ENCODE measurements at places on chromosomes 2 and 18.

GRCh38 chr2:11872247-11872947 lies 126.0 kb downstream of the LPIN1 start:
- peak; percentile 11 for DNase-seq

DNA sequence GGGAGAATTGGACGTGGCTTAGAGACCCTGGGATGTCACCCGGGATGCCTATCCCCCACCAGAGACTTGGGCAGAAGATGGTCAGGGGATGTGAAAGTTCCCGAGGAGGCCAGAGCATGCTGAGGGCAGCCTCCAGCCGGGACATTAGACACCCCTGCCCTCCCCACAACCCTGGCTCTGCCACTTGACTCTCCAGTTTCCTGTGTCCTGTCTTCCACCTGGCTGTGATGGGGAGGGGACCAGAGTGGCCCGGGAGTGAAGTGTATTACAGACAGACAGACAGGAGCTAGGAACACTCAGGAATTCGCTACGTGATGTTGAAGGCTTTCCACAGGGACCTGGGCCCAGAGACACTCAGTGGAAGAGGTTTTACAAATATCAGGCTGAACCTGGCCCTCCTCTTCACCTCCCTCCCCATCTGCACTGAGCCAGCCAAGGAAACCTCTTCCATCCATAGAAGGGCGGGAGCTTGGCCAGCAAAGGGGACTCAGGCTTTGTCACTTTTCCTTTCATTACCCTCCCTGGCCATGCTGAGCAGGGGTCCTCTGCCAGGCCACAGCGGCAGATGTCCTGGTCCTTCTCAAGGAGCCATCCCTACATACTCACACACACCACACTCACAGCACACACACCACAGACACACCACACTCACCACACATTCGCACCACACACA lies 60.7 kb downstream of the SDC1 start:
- DNase-seq, result no peak

DNA sequence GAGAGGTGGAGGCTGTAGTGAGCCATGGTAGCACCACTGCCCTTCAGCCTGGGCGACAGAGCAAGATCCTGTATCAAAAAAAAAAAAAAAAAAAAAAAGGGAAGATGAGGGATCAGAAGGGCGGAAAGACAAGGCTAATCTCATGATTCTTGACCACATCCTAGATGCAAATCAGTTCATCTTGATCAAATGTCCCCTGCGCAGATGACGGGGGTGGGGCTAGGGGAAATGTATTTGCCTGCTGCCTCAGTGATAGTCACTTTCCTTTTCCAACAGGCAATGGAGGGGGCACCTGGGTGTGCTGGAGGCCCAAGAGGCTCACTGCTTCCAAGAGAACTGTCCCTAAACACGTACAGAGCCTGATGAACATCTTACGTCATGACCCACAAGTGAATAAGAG lies 3.7 kb upstream of the EMILIN2 start:
- DNase-seq, result no peak

- no peak for DNase-seq
Measured at GRCh38 chr2:38123911-38124310, 48.0 kb upstream of the CYP1B1 start.

DNA sequence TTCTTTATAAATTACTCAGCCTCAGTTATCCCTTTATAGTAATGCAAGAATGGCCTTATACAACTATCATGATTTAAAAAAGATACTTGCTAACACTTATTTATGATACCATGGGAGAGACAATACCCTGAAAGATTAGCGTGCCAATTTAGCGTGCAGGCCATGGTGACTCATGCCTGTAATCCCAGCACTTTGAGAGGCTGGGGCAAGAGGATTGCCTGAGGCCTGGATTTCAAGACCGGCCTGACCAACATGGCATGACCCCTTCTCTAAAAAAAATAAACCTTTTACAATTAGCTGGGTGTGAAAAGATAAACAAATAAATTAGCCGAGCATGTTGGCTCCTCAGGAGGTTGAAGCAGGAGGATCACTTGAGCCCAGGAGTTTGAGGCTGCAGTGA lies 493.4 kb upstream of the FSIP2 start:
- DNase-seq, result no peak

GRCh38 chr2:44200759-44201158 lies 32.1 kb downstream of the PPM1B start:
- DNase-seq, result no peak
